ENCODE measurements at places on chromosomes 2 and 18.

- peak; percentile 52 for DNase-seq
Observed at GRCh38 chr2:80303909-80304837, at the start of gene LRRTM1. LRRTM1 (minus strand) TSS chr2:80304752; CDS start chr2:80303819, 933 bp downstream.

- DNase-seq: peak; percentile 61
Observed at GRCh38 chr2:239519089-239519920, 118.5 kb upstream of the HDAC4 start.

DNA sequence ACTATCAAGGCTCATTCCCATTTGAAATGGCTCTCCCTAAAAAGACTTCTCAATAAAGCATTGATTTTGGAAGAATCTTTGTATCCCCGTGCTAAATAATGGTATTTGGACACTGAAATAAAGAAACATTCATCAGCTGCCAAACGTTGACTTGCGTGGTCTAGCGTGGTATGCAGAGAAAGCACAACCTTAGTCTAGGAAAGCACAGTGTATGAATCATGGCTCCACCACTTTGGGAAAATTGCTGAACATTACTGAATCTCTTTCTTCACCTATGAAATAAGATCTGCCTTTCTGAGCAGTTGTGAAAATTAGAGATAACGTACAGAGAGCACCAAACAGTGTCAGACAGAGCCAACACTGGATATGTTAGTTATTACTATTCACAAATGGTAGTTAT lies 353.9 kb downstream of the SS18 start:
- DNase-seq: no peak

GRCh38 chr2:241063587-241063986 lies 38.5 kb downstream of the MTERF4 start:
- peak; percentile 6 for DNase-seq

- no peak for DNase-seq
Observed at GRCh38 chr2:171347591-171348032, 86.2 kb downstream of the METTL8 start.

DNA sequence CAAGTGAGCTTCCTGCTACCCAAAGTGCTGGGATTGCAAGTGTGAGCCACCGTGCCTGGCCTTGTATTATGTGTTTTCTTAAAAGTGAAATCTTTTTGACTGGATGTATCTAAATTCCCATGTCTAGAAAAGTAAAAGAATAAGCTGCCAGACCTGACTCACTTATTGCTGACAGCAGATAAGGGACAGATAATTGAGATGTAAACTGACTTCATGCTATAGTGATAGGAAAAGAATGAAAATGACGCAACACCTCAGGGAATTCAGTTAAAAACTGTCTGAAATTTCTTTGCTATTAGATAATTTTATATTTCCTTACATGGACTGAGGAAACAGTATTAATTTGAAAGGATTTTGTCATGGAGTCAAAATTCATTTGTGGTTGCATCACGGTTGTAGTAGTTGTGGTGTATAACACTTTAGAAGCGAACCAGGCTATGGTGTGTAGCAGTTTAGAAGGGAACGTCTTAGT lies 19.4 kb downstream of the TTC27 start:
- DNase-seq: no peak

- DNase-seq: no peak
Observed at GRCh38 chr2:115999039-115999438, 1556.6 kb downstream of the DPP10 start.
